ENCODE measurements at places on chromosomes 1 and 21.

- H3K4me1 ChIP-seq: peaks cover 27% of the 10 kb centered on the region
- H3K36me3 ChIP-seq: no peaks in the 10 kb centered on the region
- no peaks in the 10 kb centered on the region for H3K27me3 ChIP-seq
- H3K27ac ChIP-seq: no peak overlapping the region
- no peak for DNase-seq
Measured at GRCh38 chr1:232568331-232568852, 61.5 kb downstream of the SIPA1L2 start.

DNA sequence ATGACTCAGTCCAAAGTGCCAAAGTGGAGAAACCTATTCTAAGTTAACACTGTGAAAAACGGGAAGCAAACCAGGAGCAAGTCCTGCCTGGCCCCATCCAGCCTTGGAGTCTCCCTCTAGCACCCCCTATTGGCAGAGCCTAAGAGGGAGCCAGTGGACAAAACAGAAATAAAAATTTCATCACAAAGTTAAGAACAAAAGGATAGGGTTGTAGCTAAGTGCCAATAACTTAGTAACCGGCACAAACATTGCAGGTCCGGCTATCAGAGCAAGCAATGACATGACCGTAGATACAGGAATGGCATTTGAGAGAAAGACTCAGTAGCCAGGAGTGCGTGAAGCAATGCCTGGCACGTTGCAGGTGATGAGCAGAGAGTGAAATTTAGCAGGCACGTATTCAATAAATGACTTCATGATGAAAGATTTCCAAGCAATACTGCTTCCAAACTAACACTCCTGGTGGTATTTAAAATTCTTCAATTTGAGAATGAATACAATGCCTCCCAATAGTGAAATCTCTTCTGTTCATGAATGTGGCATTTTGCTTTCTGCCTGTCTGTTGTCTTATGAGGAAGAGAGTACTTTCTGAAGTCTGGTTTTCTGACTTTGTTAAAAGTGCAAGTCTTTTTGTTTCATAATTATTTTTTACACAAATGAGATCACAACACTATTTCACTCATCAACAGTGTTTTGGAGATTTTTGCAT lies 391.0 kb downstream of the OMA1 start:
- H3K4me3 ChIP-seq: no peak overlapping the region
- H3K27ac ChIP-seq: no peak overlapping the region
- no peak for DNase-seq
- H3K27me3 ChIP-seq: no peaks in the 10 kb centered on the region
- no peaks in the 10 kb centered on the region for H3K36me3 ChIP-seq
- H3K4me1 ChIP-seq: no peaks in the 10 kb centered on the region

DNA sequence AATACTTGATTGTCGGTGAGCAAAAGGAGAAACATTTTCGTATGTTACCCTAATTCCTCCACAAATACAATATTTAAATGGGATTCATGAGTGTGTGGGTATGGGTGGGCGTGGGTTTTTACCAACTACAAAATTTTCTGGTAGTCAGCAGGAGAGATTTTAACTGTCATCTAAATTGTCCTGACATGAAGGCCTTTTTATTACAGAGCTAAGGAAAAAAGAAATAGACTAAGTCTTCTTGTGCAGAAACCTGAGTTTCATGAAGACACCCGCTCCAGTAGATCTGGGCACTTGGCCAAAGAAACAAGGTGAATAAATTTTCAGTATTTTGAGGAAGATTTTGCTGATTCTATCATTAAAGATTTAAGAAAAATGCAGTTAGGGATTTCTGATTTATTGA lies 752 bp downstream of the RGS18 start:
- no peak for DNase-seq
- H3K4me3 ChIP-seq: no peak overlapping the region
- no peak overlapping the region for H3K27ac ChIP-seq
- no peaks in the 10 kb centered on the region for H3K36me3 ChIP-seq
- no peaks in the 10 kb centered on the region for H3K27me3 ChIP-seq

DNA sequence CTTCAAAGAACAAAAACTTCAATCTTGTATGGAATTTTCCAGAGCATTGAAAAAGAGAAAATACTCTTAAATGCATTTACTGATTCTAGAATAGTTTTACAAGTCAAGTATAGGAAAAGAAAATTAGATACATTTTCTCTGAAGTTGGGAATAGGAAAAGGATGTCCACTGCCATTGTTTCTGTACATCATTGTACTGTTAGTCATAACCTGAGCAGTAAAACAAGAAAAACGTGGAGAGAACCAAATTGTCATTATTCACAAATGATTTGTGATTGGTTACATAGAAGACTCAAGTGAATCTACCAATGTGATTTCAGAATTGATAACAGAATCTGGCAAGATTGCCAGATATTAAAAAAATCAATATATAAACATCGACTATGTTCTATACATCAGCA lies 27.4 kb downstream of the PRKACB start:
- H3K4me1 ChIP-seq: peaks cover 27% of the 10 kb centered on the region
- no peaks in the 10 kb centered on the region for H3K27me3 ChIP-seq
- DNase-seq: no peak
- no peaks in the 10 kb centered on the region for H3K36me3 ChIP-seq

GRCh38 chr1:229186373-229187056 lies 84.4 kb upstream of the RAB4A start:
- H3K36me3 ChIP-seq: no peaks in the 10 kb centered on the region
- H3K4me1 ChIP-seq: no peaks in the 10 kb centered on the region
- H3K4me3 ChIP-seq: no peak overlapping the region
- DNase-seq: no peak
- no peak overlapping the region for H3K27ac ChIP-seq

GRCh38 chr1:54745864-54746263 lies 18.5 kb downstream of the PARS2 start:
- H3K27ac ChIP-seq: no peak overlapping the region
- H3K4me1 ChIP-seq: no peaks in the 10 kb centered on the region
- H3K4me3 ChIP-seq: no peak overlapping the region

- no peaks in the 10 kb centered on the region for H3K36me3 ChIP-seq
- no peak overlapping the region for H3K4me3 ChIP-seq
- DNase-seq: no peak
- peaks cover 34% of the 10 kb centered on the region for H3K4me1 ChIP-seq
Measured at GRCh38 chr1:89607156-89607555, 25.8 kb upstream of the LRRC8C start.

DNA sequence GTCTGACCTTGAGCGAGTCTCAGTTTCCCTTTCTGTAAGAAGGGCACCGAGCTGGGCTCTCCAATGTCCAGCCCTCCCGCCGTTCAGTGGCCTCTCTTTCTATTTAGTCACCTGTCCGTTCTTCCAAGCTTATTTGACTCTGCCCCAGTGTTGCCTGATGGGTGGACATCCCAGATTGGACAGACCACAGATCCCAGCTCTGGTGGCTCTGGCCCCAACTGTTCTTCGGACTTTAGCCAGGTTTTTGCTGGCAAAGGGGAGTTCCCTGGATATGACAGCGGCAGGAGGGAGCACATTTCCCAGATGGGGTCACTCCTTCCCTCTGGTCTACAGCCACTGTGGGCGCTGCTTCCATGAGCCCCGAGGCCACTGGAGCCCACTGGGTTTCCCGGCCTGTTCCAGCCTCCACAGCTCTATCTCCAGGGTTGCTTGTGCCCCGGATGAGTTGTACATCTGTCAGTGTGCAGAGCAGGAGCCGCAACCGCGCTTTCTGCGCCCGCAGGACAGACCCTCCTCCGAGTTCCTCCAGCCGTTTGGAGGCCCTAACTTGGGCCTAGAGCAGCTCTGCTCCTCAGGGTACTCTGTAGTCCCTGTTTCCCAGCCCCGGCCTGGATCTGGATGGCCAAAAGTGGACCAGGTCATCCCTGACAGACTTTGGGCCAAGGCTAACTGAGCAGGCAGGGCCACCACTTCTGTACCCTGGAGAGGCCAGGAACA lies 3.8 kb downstream of the DMBX1 start:
- peaks cover 10% of the 10 kb centered on the region for H3K4me1 ChIP-seq
- H3K27me3 ChIP-seq: peaks cover 57% of the 10 kb centered on the region
- H3K36me3 ChIP-seq: no peaks in the 10 kb centered on the region
- no peak overlapping the region for H3K4me3 ChIP-seq
- H3K27ac ChIP-seq: no peak overlapping the region
- DNase-seq: no peak

DNA sequence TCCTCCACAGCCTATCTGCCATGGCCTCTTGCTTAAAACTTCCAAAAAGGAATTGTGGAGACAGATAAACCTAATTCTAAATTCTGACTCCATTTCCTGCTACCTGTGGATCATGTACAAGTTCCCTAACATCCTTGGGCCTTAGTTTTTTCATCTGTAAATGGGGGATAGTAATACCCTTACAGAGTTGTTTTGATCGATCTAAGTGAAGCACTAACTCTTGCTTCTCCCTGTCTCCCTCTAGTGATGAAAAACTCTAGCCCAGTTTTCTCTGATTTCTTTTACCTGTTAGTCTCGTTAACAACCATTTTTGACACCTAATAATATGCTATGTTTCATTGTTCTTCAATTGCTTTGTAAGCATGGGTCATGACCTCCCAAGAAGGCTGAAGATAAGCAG lies 65.9 kb downstream of the TM2D1 start:
- no peak for DNase-seq
- no peak overlapping the region for H3K4me3 ChIP-seq
- H3K27ac ChIP-seq: no peak overlapping the region
- H3K4me1 ChIP-seq: no peaks in the 10 kb centered on the region
- H3K36me3 ChIP-seq: no peaks in the 10 kb centered on the region

DNA sequence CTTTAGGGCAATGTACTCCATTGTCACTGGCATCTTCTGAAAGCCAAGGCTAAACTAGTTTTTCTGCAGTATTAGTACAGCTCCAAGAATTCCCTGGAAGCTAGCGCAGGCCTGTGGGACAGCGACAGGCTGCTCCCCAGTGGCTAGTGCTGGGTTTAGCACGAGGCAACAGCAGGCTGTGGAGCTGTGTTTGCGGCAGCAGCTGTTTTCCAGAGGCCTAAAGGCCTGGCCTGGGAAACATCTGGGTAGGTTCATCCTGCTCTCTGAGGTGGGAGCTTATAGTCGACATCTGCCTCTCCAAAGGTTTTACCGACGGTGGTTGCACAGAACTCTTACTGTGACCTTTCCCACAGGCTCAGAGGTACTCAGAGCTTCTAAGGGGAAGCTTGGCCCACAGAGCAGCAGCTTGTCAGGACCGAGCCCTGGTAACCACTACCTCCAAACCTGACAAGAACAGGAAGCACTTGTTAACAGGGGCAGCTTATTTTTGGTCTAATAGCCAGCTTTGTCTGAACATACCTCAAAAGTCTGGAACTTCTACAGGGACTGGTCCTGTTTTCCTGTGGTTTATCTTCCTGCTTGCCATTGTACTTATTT lies 17.2 kb downstream of the CC2D1B start:
- peaks cover 30% of the 10 kb centered on the region for H3K36me3 ChIP-seq
- H3K27ac ChIP-seq: no peak overlapping the region
- no peaks in the 10 kb centered on the region for H3K27me3 ChIP-seq
- peaks cover 11% of the 10 kb centered on the region for H3K4me1 ChIP-seq

GRCh38 chr1:67143966-67144365 lies 9.2 kb upstream of the C1orf141 start:
- H3K36me3 ChIP-seq: no peaks in the 10 kb centered on the region
- H3K27me3 ChIP-seq: peaks cover 6% of the 10 kb centered on the region
- no peak overlapping the region for H3K4me3 ChIP-seq
- 0 out of 2 replicates have a peak, but pooled peaks cover 5% of the 10 kb centered on the region for H3K4me1 ChIP-seq

- H3K27me3 ChIP-seq: no peaks in the 10 kb centered on the region
- no peaks in the 10 kb centered on the region for H3K36me3 ChIP-seq
- H3K4me1 ChIP-seq: peaks cover 25% of the 10 kb centered on the region
- DNase-seq: peak; percentile 57
Measured at GRCh38 chr1:43530483-43531106, at the start of gene PTPRF. PTPRF (plus strand) TSS chr1:43530883; CDS start chr1:43545076, 14,193 bp downstream.

DNA sequence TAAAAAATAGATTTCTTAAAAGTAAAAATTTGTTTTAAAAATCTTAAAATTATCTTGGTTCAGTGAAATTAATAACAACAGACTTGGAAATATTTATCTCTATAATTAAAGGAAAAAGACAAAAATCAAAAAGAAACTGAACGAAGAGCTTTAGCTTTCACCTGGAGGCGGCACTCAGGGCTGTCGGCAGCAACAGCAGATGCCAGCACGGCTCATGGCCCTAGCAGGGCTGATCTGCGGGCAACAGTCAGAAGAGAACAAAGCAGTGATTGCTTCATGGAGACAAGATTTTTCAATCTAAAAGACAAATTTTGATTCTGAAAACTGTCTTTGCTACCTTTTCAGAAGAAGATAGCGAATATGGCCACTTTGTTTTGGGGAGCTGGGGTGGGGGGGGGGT lies 22.6 kb downstream of the UBE2G2 start:
- no peak overlapping the region for H3K27ac ChIP-seq
- H3K27me3 ChIP-seq: no peaks in the 10 kb centered on the region
- no peak for DNase-seq
- no peaks in the 10 kb centered on the region for H3K4me1 ChIP-seq
- no peak overlapping the region for H3K4me3 ChIP-seq

- no peak overlapping the region for H3K27ac ChIP-seq
- H3K27me3 ChIP-seq: no peaks in the 10 kb centered on the region
- H3K4me3 ChIP-seq: no peak overlapping the region
- peaks cover 31% of the 10 kb centered on the region for H3K4me1 ChIP-seq
Measured at GRCh38 chr1:54545916-54546635, 2.0 kb upstream of the ACOT11 start.

DNA sequence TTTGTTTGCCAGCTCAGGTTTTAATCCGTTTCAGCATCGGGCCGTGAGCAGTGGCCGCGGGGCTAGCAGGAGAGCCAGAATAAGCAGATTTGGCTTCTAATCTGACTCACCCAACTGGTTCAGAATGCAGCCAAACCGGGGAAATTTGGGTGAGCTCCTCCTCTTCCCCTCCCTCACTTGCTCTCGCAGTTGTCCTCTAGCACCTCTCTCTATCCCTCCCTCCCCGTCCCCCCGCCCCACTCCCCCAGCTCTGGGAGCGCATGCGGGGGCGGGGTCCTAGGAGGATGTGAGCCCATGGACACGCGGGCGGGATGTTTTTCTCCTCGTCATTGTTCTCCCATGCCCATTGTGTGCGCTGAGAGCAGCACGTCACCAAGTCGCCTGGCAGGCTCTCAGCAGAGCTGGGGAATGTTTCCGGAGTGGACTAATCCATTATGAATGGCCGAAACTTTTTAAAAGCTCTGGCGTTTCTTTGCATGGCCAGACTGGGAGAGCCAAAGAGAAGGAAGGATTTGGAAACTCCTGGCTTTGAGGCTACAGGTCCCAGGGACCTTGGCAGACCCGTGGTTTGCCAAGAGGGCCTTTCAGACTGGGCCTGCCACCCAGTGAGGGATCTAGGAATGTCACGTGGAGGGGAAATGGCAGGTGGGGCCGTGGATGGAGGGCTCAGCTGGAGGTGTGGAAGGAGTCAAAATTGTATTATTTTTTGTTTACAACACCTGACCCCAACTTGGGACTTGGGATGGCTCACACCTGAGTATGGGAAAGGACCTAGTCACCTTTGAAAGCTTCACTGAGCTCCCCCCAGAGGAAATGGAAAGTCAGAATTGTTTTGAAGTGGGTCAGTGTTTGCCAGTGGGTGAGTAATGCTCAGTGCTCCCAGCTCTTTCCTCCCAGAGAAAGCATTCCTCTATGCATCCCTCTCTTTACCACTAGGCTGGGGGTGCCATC lies 39.2 kb downstream of the CDK18 start:
- peak overlapping the region; percentile 70 for H3K27ac ChIP-seq
- H3K4me3 ChIP-seq: peak overlapping the region; percentile 21
- DNase-seq: peak; percentile 67
- H3K27me3 ChIP-seq: peaks cover 2% of the 10 kb centered on the region
- no peaks in the 10 kb centered on the region for H3K36me3 ChIP-seq
- H3K4me1 ChIP-seq: peaks cover 9% of the 10 kb centered on the region

- peaks cover 37% of the 10 kb centered on the region for H3K36me3 ChIP-seq
- no peak for DNase-seq
- H3K27me3 ChIP-seq: no peaks in the 10 kb centered on the region
- peaks cover 5% of the 10 kb centered on the region for H3K4me1 ChIP-seq
- no peak overlapping the region for H3K4me3 ChIP-seq
- no peak overlapping the region for H3K27ac ChIP-seq
Measured at GRCh38 chr1:119981496-119981895, 85.2 kb upstream of the ADAM30 start.

GRCh38 chr1:111855260-111855659 lies 99.6 kb downstream of the DDX20 start:
- no peaks in the 10 kb centered on the region for H3K36me3 ChIP-seq
- peaks cover 8% of the 10 kb centered on the region for H3K27me3 ChIP-seq
- no peak overlapping the region for H3K27ac ChIP-seq
- H3K4me3 ChIP-seq: no peak overlapping the region
